Thoracic aorta (tissue), 2 donors: ENCODE measurements at places on chromosomes 11 and 22. TPM values are rescaled to one million over a fixed set of nuclear protein-coding genes. Genes with fewer than 3 reads are reported as not detected.

DNA sequence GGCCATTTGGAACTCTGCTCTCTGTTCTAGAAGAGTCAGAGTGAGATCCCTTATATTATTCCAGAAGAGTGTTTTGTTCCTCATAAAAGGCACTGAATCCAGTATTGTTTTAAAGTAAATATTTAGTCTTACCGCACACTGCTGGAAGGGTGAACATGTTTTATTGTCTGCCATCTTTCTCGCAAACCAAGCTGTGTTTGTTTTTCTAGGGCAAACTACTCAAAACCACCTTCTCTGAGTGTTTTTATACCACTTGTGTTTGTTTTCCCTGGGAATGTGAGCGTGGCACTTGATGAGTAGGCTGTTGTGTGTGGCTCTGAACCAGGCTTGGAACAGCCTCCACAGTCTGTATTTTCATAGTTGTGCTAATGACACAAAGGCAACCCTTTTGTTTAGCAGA lies 89.8 kb downstream of the DBX1 start:
- no peaks in the 10 kb centered on the region for H3K27me3 ChIP-seq
- H3K27ac ChIP-seq: peak overlapping the region; percentile 53
- no peak for DNase-seq
- no peaks in the 10 kb centered on the region for H3K4me1 ChIP-seq

- H3K36me3 ChIP-seq: no peaks in the 10 kb centered on the region
- peaks cover 82% of the 10 kb centered on the region for H3K4me1 ChIP-seq
- H3K27me3 ChIP-seq: no peaks in the 10 kb centered on the region
Observed at GRCh38 chr11:126348806-126349582, 6.5 kb upstream of the ST3GAL4 start.

DNA sequence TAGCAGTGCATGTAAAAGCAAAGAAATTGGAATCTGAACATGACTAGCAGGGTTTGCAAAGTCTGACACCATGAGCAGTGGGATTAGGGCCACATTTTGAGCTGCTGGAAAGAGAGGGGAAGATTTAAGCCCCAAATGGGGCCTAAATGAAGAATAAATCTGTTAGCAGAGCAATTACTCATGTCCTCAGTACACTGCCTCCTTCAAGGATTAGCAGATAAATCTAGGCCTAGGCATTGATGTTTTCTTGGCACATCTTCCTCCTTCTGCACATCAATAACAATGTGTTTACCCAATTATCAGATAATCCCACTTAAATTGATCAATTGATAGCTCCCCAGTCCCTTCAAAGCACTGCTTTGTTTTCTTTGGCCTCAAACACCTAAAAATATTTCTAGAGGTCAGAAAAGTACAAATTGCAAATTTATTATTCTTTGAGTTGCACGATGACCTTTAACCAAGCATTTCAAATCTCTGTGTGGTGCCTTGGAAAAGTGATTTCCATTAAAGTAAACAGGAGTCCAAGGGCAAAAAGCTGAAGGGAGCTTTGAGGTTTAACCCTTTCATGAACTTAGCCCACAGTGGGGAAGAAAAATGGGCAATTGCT lies 514.7 kb upstream of the CHORDC1 start:
- no peak for DNase-seq
- no peak overlapping the region for H3K4me3 ChIP-seq
- no peaks in the 10 kb centered on the region for H3K36me3 ChIP-seq
- H3K27me3 ChIP-seq: no peaks in the 10 kb centered on the region
- H3K4me1 ChIP-seq: no peaks in the 10 kb centered on the region

DNA sequence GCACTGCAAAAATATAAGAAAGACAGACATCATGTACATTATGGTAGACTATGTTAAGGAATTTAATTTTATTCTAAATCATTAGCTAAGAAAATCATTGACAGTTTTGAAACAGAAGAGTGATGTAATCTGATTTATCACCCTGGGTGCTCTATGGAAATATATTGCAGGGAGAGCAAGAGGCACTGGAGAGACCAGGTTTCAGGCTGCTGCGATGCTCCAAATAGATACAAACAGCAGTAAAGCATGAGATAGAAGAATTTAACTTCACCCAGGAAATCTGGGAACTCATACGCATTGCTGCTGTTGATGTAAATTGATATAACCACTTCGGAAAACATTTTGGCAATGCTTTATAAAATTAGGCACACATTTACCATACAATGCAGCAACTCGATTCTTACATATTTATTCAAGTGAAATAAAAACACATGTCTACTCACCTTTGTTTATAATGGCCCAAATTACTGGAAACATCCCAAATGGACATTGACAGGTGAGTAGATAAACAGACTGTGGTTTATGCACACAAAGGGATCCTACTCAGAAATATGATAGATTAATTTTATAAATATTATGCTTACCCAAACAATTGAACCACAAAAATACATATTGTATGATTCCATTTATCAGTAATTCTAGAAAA lies 535.1 kb upstream of the CHORDC1 start:
- no peak overlapping the region for H3K27ac ChIP-seq
- H3K4me3 ChIP-seq: no peak overlapping the region
- DNase-seq: no peak
- no peaks in the 10 kb centered on the region for H3K4me1 ChIP-seq
- no peaks in the 10 kb centered on the region for H3K36me3 ChIP-seq

- no peaks in the 10 kb centered on the region for H3K36me3 ChIP-seq
- no peaks in the 10 kb centered on the region for H3K4me1 ChIP-seq
- no peak overlapping the region for H3K4me3 ChIP-seq
Observed at GRCh38 chr11:90326647-90327046, 103.8 kb upstream of the CHORDC1 start.

GRCh38 chr22:22748297-22748743 lies 103.9 kb downstream of the GGTLC2 start:
- no peaks in the 10 kb centered on the region for H3K36me3 ChIP-seq
- H3K4me3 ChIP-seq: no peak overlapping the region
- H3K27ac ChIP-seq: no peak overlapping the region
- H3K27me3 ChIP-seq: no peaks in the 10 kb centered on the region
- DNase-seq: no peak
- no peaks in the 10 kb centered on the region for H3K4me1 ChIP-seq

GRCh38 chr22:22746061-22746962 lies 101.9 kb downstream of the GGTLC2 start:
- H3K27ac ChIP-seq: no peak overlapping the region
- H3K36me3 ChIP-seq: no peaks in the 10 kb centered on the region
- no peak for DNase-seq
- H3K4me1 ChIP-seq: no peaks in the 10 kb centered on the region

GRCh38 chr22:43101306-43101705 lies 9.2 kb upstream of the BIK start:
- H3K36me3 ChIP-seq: no peaks in the 10 kb centered on the region
- H3K4me3 ChIP-seq: no peak overlapping the region
- no peaks in the 10 kb centered on the region for H3K27me3 ChIP-seq
- no peak for DNase-seq

DNA sequence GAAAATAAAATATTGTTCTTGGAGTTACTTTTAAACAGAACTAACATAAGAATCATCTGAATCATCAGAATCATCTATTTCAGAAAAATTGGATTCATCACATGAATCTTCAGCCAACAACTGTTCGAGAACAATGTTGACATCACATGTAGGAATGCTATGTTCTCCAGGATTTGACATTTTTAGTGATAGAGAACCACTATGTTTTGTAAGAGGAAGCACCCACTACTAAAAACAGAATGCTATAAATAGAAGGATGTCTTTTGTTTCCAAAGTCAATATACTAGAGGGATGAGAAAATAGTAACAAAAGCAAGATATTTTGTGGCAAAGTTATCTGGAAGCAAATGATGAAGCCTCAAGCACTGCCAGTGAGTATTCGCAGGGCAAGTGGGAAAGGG lies 263.4 kb upstream of the DDI1 start:
- peak overlapping the region; percentile 34 for H3K4me3 ChIP-seq
- H3K27me3 ChIP-seq: no peaks in the 10 kb centered on the region
- peaks cover 10% of the 10 kb centered on the region for H3K4me1 ChIP-seq
- H3K36me3 ChIP-seq: no peaks in the 10 kb centered on the region
- DNase-seq: no peak

DNA sequence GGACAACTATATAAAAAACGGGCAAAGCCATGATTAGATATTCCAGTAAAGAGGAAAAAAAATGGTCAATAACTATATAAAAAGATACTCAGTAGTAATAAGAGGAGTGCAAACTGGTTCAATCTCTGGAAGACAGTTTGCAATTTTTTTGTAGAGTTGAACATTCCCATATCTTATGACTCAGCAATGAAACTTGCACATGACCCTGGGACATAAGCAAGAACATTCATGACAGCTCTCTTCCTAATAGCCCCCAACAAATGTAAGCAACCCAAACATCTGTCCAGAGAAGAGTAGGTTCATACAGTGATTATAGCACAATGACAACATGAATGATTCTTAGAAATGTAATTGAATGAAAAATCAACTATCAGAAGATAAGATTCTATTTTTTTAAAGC lies 21.8 kb upstream of the CSF2RB start:
- H3K4me1 ChIP-seq: no peaks in the 10 kb centered on the region
- no peak overlapping the region for H3K4me3 ChIP-seq
- no peak for DNase-seq
- H3K27me3 ChIP-seq: no peaks in the 10 kb centered on the region
- H3K27ac ChIP-seq: no peak overlapping the region

GRCh38 chr11:102603091-102603490 lies 22.0 kb downstream of the MMP20 start:
- H3K4me3 ChIP-seq: no peak overlapping the region
- no peaks in the 10 kb centered on the region for H3K36me3 ChIP-seq
- peaks cover 14% of the 10 kb centered on the region for H3K4me1 ChIP-seq
- no peaks in the 10 kb centered on the region for H3K27me3 ChIP-seq

- no peaks in the 10 kb centered on the region for H3K27me3 ChIP-seq
- no peak overlapping the region for H3K27ac ChIP-seq
- H3K36me3 ChIP-seq: no peaks in the 10 kb centered on the region
- no peaks in the 10 kb centered on the region for H3K4me1 ChIP-seq
Observed at GRCh38 chr11:119918347-119918746, 189.3 kb upstream of the NECTIN1 start.

- no peaks in the 10 kb centered on the region for H3K36me3 ChIP-seq
- peaks cover 5% of the 10 kb centered on the region for H3K27me3 ChIP-seq
- peak overlapping the region; percentile 63 for H3K4me3 ChIP-seq
Observed at GRCh38 chr11:279966-280705, 1.9 kb downstream of the NLRP6 start.

GRCh38 chr22:18906896-18907295 lies 776 bp downstream of the DGCR6 start:
- no peaks in the 10 kb centered on the region for H3K4me1 ChIP-seq
- DNase-seq: no peak
- no peaks in the 10 kb centered on the region for H3K36me3 ChIP-seq
- no peak overlapping the region for H3K27ac ChIP-seq
- no peaks in the 10 kb centered on the region for H3K27me3 ChIP-seq

DNA sequence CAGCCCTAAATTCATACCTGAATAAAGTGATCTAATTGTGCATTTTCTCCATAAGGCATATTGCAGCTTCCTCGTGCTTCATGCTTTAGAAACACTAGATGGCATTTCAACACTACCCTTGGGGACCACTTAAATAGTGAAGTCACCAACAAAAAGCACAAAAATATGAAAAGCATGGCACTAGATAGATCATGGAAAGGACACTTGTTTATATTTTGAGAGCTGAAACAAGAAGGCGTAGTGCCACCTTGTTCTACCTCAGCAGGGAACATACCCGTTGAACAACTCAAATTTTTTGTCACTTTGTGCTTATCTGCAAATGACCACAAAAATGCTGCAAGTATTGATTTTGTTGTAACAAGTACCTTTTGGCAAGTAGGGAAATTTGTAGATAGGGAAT lies 8.6 kb downstream of the TBCEL start:
- DNase-seq: no peak
- H3K36me3 ChIP-seq: no peaks in the 10 kb centered on the region
- H3K27ac ChIP-seq: no peak overlapping the region
- H3K4me1 ChIP-seq: no peaks in the 10 kb centered on the region
- H3K4me3 ChIP-seq: no peak overlapping the region

DNA sequence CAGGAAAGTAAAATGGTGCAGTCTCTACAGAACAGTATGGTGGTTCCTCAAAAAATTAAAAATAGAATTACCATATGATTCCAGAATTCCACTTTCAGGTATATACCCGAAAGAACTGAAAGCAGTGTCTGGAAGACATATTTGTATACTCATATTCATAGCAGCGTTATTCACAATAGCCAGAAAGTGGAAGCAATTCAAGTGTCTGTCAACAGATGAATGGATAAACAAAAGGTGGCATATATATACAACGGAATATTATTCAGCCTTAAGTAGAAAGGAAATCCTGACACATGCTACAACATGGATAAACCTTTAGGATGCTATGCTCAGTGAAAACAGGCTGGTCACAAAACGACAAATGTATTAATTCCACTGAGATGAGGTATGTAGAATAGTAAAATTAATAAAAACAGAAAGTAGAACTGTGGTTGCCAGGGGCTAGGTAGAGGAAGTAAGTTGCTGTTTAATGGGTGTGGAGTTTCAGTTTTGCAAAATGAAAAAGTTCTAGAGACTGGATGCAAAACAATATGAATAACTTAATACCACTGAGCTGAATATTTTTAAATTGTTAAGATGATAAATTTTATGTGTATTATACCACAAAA lies 14.5 kb downstream of the SAA1 start:
- H3K4me1 ChIP-seq: no peaks in the 10 kb centered on the region
- no peak overlapping the region for H3K4me3 ChIP-seq
- no peaks in the 10 kb centered on the region for H3K27me3 ChIP-seq

DNA sequence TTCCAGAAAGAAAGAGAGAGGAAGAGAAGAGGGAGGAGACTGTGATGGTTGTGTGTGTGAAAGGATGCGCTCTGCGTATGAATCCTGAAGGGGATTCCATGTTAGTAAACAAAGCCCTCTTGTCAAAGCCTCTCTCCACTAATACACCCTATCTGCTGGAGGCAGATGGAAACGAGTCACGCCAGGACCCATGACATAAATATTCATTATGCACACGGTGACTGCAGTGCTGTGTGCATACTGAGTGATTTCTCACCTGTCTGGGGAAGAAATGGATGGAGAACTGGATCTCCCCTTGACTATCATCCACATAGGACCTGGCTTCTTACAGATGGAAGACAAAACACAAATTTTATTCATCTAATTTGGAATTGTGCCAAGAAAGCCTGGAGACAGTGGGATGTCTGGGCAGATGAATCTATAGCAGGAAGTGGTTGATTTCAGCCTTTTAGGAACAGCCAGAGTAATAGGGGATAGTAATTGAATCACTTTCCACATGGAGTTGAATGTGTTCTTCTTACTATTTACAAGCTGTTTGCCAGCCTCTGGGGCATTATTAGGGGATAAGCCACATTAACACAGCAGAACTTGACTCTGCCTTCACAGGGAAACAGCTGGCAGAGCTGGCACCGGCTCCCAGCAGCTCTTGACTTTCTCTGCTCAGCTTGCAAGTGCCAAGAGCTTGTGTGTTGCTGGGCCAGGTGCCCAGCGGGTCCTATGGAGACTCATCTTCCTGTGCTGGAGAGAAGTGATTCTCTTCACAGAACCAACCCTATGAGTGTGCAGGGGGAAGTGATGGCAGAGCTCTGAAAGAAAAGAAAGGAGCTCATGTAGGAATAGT lies 9.0 kb downstream of the MTNR1B start:
- H3K4me1 ChIP-seq: no peaks in the 10 kb centered on the region
- H3K4me3 ChIP-seq: no peak overlapping the region
- H3K27ac ChIP-seq: no peak overlapping the region
- no peaks in the 10 kb centered on the region for H3K36me3 ChIP-seq
- no peaks in the 10 kb centered on the region for H3K27me3 ChIP-seq
- DNase-seq: no peak

CENPM gene
- not detected for total RNA-seq

OR5A1 gene
- total RNA-seq: not detected

TSSK2 gene
- total RNA-seq: not detected

DGCR6 gene
- 2.6 TPM for total RNA-seq

MRGPRE gene
- total RNA-seq: not detected

CASP4 gene
- total RNA-seq: 72.7 TPM

POLD4 gene
- total RNA-seq: 148 TPM

OR8A1 gene
- total RNA-seq: 0.81 TPM

CWF19L2 gene
- total RNA-seq: 21.0 TPM

SCGB1D2 gene
- total RNA-seq: not detected
